Stimulated activated CD8-positive, alpha-beta memory T cell treated with anti-CD3 and anti-CD28 coated beads, Interleukin-15, amount 100 ng/mL, for 1 hour (primary cell): ENCODE measurements at places on chromosomes 1 and 21.

DNA sequence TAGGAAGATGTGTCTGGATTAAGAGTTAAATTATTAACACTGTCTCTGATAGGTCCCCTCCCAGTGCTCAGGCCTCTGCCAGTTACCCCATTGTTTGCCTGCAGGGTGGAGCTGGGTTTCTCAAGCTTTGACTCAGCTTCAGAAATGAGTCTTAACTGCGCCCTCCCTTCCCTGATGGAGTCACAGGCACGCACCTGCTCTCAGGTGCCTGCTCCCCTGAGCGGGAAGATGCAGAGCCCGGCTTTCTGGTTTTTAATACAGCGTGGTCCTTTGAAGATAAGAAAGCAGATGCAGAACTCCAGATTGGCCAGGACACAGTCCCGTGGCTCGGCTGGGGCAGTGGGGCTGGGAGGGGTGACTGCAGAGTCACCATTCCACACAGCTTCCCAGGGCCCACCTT, 3.2 kb upstream of the SPRR4 start:
- no peak for DNase-seq

DNA sequence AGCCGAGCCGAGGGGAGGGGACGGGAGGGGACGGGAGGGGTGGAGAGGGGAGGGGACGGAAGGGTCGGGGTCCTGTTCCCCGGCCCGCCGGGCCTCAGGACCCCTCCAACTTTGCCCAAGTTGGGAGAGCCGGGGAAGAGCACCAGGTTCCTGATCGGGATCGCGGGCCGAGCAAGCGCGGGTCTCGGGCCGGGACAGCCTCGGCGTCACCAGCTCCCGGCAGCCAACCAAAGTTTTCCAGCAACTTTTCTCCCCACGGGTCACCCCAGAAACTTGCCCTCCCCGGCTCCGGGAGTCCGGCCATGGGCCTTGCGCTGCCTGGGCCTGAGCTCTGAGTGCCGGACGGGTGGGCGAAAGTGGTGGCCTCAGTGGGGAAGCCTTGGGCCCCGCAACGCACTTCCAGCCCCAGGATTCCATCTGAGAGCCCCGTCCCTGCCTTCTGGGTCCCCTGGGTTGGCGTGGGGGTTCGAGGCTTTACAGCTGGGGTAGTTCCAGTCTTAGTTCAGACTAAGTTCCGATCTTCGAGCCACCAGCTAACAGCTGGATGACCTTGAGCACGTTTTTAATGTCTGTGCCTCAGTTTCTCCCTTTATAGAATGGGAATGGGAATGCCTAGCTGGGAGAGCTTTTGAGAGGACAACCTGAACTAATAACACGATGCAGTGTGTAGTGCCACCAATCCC, 458 bp downstream of the ZC3H12A start:
- no peak for DNase-seq

GRCh38 chr1:207870306-207871031, 40.5 kb downstream of the CD34 start:
- no peak for DNase-seq

GRCh38 chr21:41828884-41829360, 50.2 kb downstream of the PRDM15 start:
- no peak for DNase-seq

DNA sequence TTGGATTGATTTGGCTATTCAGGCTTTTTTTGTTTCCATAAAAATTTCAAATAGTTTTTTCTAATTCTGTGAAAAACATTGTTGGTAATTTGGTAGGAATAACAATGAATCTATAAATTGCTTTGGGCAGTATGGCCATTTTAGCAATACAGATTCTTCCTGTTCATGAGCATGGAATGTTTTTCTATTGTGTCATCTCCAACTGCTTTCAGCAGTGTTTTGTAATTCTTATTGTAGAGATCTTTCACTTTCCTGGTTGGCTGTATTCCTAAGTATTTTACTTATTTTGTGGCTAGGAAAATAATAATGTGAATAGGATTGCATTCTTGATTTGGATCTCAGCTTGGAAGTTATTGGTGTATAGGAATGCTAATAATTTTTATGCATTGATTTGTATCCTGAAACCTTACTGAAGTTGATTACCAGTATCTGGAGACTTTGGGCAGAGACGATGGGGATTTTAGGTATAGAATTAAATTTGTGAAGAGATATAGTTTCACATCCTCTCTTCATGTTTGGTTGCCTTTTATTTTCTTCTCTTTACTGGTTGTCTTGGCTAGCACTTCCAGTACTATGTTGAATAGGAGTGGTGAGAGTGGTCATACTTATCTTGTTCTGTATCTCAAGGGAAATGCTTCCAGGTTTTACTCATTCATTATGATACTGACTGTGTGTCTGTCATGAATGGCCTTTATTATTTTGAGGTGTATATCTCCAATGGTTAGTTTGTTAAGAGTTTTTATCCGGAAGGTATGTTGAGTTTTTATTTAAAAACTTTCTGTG, 57.3 kb downstream of the DRAM2 start:
- DNase-seq = no peak

GRCh38 chr1:32769524-32770220, 47.5 kb downstream of the YARS1 start:
- no peak for DNase-seq

- DNase-seq = no peak
These were observed 220.7 kb downstream of the LTN1 start for GRCh38 chr21:28771790-28772501.

- no peak for DNase-seq
These were observed 653.9 kb upstream of the CAMK1G start for GRCh38 chr1:208929575-208929974.

- DNase-seq = no peak
These were observed 8.9 kb downstream of the MRTO4 start for GRCh38 chr1:19260211-19261138.

DNA sequence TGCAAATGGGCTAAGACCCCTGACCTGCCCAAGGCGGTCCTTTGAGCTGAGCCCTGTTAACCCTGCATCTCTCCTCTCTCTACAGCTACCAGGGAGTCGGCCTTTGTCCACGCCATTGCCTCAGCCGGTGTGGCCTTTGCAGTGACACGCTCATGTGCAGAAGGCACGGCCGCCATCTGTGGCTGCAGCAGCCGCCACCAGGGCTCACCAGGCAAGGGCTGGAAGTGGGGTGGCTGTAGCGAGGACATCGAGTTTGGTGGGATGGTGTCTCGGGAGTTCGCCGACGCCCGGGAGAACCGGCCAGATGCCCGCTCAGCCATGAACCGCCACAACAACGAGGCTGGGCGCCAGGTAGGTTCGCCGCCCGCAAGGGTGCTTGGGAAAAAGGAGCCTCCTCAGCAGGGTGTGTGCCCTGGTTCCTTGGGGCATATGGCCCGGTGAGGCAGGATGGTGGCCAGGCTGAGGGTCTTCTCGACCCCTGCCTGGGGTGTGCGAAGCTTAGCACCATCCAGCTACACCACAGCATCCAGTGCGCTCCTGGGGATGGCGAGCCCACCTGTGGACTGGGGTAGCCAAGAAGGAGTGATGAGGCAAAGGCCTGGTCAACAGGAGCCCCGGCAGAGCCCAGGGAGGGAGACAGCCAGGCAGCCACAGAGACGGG, 31.8 kb upstream of the ARF1 start:
- no peak for DNase-seq

GRCh38 chr1:213742992-213743391, 244.8 kb upstream of the PROX1 start:
- DNase-seq = no peak

DNA sequence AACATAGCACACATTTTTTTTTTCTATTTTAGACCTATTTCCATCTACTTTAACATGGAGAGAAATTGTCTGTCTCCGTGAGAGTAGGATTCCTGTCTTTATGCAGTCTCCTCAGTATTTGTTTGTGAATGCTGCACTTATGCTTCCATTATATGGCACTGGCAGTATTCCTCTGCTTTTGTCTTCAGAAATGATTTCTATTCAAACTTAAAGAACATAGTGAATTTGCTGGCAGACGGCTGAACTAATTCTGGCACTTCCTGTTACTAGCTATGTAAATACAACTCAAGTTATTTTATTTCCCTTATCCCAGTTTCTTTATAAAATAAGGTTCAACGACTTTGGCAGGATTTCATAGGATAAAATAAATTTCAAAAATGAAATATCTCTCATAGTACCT, 45.3 kb downstream of the KCTD3 start:
- DNase-seq = no peak

DNA sequence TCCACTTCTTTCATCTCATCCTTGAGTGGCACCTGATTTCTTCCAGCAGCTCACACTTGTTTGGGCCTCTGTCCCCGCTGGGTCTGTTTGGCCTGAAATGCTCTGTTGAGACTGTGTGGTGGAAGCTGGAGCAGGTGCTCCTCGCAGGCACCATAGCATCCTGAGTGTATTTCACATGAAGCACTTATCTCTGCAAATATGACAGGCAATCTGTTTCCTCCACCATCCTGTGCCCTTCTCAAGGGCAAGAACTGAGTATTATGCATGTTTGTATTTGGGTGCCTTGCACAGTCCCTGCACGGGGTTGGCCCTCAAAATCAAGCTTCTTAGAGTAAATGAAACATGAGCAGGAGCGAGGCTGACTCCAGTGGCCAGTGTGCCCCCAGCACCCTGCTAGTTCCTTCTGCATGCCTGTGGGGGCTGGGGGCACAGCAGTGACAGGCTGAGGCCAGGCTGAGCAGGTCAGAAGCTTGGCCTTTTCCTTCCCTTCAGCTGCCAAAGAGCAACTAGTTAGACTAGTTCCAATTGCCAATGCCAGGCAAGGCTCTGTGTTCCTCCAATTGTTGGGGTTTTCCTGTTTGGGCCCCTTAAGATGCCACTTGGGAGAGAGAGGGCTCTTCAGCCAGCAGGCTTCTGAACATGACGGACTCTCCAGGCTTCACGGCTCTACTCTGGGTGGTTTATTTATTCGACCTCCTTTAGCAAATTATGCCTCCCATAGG, 129.6 kb upstream of the ATP1A1 start:
- no peak for DNase-seq

DNA sequence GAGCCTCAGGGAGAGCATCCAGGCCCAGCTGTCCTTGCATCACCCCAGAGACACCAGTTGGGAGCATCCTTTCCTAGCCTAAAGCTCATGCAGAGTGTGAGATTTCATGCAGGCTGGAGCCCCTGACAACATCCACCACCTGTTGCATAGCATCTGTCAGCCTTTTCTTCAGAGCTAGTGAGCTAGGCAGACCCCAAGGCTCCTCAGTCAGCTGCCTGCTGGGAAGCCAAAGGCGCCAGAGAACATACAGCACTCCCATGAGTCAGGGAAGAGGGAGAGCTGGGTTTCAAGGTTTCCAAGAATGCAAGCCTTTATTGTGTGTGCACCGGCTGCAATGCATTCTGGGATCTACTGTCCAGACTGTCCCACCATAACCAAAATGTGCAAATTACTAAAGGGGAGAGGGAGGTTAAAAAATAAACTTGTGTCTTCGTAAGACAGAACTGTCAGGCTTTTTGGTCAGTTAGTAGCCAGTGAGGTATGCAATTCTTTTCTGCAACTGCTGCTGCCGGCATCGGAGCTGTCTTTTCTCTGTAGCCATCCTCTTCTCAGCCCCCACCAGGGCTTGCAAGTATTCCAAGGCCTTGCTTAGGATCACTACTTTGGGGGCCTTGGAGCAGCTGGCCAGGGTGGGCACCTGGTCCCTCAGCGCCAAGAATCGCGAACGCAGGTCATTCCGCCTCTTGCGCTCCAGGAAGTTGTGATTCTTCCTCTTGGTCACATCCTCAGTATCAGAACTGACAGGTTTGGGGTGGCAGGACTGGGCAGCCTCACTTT, 4.6 kb downstream of the MYCL start:
- no peak for DNase-seq

GRCh38 chr1:175824079-175824478, 80.7 kb upstream of the TNR start:
- no peak for DNase-seq

- no peak for DNase-seq
These were observed 3.8 kb downstream of the SRARP start for GRCh38 chr1:16007671-16008341.

- no peak for DNase-seq
These were observed 58.5 kb upstream of the DNAJC6 start for GRCh38 chr1:65250826-65251225.

DNA sequence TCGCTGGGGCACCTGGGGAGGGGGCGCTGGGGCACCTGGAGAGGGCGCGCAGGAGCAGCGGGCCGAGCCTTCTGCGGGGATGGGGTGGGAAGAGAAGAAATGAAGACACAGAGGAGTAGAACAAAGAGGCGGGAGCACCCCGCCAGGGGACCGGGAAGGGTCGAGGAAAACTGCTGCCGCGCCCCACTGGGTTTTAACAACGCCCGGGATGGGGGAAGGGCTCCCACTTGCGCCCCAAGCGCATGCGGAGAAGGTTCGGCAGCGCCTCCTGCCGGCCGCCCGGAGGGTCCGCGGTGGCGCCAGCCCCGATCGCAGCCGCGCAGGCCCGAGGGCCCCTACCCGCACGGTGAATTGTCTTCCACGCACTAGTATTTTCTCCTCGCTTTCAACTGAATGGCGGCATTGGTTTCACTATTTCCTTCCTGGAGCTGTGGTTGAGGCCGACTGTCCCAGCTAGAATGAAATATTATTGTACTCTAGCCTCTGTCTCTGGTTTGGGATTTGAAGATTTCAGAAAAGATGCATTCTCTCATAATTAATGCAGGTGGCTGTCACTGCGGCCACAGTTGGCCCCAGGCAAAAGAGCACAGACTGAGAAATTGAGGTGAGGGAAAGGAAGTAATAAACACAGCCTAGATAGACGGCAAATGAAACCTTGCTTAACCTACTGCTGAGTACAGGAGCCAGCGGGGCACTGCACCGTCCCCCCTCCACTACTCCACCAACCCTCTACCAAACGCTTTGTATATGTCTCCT, 57.3 kb downstream of the MAB21L3 start:
- peak; percentile 66 for DNase-seq

DNA sequence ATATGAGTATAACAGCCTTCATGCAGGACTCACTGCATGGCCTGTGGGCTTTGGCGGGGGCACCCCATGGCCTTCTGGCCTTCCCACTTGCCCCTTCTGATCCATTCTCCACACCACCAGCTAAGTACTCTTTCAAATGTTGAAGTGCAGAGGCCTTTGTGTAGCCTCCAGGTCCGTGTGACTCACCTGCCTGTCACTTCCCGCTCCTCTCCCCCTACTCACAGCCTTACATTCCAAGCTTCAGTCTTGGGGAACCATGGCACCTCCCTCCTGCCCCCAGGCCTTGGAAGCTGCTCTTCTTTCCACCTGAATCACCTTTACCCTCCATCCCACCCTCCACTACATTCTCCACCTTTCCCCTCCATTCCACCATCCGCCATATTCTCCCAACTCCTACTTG, 69.6 kb downstream of the PGM1 start:
- DNase-seq = no peak

DNA sequence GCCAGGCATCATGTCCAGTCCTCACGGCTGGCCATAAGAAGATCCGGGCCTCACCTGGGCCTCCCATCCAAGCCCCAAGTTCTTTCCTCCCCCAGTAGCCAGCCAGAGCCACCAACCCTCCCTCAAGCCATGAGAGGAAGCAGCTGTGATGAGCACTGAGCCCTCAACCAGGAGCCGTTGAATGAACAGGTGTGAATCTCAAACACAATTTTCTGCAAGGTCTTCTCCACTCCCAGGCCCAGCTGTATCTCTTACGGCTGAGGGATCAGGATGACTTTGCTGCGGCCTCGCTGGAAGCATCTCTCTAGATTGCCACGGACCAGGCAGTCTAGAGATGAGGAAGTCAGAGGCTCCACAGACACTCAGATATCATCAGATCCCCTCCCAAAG, 9.8 kb upstream of the CLDN14 start:
- no peak for DNase-seq
